Caki2 (cell line): ENCODE measurements at places on chromosomes 1 and 21.

- no peak for DNase-seq
These were observed 660.7 kb downstream of the LMO4 start for GRCh38 chr1:87989346-87989745.

- no peak for DNase-seq
These were observed 486.7 kb downstream of the SMYD3 start for GRCh38 chr1:246020211-246020954.

DNA sequence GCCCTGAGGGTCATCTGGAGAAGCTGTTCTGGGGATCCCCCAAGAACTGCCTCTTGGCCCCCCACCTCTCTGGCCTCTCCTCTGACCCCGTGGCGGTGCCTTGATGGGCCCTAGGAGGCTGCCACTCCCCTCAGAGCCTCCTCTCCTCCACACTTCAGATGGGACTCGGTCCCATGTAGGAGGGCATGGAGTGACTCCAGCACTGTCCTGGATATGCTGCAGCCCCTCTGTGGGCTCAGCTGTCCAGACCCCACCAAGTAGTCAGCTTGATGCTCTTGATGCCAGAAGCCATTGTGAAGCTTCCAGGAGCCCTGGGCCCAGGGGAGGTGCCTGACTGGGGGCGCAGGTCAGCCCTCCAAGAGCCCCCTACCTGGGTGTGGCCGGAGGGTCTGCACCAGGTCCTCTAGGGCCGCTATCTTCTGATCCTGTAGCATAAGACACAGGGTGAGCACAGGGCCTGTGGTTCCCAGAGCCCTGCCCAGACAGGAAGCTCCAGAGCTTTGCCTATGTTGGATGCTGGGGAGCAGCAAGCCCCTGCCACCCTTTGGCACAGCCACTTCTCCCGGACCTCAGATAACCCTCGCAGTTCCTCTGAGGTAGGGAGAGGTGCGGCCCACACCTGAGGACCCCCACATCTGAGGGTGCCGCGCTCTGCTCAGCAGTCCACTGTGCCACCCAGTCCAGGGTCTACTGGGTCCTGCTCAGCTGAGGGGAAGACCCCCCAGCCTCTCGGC lies 9.2 kb downstream of the UBXN11 start:
- DNase-seq, result no peak

DNA sequence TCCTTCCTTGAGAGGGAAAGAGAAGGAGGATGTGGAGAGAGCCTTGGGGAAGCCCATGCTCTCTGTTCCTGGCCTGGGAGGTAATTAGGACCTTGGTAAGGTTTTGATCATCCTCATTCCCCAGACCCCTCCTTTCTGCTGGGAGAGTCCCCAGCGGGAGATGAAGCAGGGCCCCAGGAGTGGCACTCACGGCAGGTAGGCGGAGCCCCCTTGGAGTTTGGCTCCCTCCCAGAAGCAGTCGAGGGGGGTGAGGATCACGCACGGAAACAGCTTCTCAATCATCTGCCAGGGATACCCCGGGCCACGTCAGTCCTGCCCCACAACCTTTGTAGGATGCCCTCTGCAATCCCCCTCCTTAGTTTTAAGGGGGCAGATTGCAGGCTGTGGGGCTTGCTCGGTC lies 11.5 kb downstream of the PTCH2 start:
- DNase-seq, result no peak

DNA sequence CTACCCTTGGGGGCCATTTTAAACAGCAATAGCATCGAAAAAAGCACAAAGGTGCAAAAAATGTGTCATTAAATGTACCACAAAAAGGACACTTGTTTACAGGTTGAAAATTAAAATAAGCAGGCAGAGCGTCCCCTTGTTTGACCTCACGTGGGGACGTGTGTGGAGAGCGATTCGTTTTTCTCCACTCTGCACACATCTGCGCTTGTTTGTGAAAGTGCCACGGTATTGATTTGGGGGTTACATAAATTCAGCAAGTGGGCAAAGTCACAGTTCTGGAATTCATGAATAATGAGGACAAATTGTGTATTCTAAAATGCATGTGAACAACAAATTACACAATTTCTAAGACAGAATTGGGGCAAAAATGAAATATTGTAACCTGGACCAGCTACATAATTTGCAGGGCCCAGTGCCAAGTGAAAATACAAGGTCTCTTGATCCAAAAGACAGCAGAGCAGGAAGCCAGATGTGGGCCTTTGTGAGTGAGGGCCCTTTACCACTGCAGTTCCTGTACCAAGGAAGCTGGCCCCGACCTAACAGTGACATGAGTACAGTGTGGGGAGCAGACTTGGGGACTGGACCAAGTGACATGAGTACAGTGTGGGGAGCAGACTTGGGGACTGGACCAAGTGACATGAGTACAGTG lies 43.9 kb downstream of the ZBTB18 start:
- DNase-seq, result no peak

DNA sequence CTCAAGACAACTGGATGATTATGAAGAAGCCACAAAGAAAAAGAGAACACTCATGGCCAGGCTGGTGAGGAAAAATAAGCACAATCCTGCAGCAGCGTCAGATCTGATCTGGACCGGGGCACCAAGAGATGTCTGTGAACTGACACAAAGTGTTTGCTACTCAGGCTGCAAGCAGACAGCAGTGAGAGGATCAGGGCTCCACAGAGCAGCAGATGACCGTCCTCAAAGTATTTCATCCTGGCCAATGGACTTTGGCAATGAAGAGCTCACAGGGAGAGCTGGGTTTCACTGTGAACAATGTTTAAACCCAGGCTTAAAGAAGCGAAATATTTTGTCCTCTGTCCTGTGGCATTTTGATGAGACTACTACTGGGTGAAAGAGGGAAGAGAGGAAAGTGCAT lies 299.2 kb downstream of the GPATCH2 start:
- DNase-seq, result no peak

GRCh38 chr1:93692983-93693591 lies 11.4 kb upstream of the BCAR3 start:
- peak; percentile 76 for DNase-seq

DNA sequence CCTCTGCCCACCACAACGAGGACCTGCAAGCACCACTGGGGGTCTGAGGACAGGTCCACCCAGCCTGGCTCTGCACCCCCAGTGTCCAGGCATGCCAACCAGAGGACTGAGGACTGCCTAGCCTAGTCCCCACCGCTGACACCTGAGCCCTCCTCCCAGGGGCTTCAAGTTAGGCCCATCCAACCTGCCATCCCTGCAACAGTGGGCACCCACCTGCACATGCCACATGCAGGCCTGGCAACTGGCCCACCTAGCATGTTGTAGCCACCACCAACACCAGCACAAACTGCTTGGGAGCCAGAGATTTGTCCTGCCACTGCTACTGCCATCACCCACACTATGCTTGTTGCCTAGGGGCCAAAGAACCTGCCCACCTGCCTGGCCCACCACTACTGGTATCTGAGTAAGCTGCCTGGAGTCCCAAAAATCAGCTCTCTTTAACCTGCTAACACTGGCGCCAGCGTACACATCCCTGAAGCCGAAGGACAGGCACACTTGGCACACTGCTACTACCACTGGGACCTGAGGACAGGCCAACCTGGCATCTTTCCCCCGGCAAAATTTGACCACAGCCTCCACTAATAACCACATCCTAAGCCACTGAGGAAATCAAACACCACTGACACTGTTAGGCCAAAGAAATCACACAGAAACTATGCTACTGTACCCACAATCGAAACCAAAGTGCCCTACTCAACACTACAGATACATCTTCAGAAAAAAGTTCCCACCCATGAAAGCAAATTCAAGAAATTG lies 61.5 kb downstream of the PSMG1 start:
- no peak for DNase-seq

DNA sequence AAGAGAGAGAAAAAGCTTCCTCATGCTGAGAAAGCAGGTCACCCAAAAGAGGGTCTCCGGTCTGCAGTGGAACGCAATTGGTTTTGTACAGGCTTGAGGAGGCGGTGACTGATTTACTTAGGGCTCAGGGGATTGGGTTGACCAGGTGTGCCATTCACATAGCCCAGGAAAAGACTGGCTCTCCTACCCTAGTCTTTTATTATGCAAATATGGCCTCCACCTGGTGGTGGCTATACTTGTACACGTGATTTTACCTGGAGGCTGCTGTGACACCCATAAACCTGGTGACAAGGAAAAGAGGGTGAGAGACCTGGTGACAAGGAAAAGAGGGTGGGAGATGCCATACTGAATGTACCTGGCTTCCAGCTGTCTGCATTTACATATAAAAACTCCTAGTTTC lies 49.9 kb downstream of the DNTTIP2 start:
- no peak for DNase-seq

GRCh38 chr1:194298007-194298598 lies 1111.7 kb upstream of the B3GALT2 start:
- no peak for DNase-seq
